ENCODE measurements at places on chromosomes 1 and 21.

GRCh38 chr1:58978096-58978495 lies 194.2 kb upstream of the JUN start:
- DNase-seq, result no peak

DNA sequence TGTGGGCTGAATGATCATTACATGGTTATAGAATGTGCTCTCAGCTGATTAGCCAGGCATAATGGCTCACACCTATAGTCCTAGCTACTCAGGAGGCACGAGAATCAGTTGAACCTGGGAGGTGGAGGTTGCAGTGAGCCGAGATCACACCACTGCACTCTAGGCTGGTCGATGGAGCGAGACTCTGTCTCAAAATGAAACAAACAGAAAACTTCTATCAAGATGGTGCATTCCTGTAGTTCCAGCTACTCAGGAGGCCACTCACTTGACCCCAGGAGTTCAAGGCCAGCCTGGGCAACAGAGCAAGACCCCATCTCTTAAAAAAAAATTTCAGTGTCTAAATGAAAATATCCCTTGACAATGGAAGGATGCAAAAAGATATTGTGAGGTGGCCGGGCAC lies 10.9 kb downstream of the TIMM17A start:
- DNase-seq, result no peak

DNA sequence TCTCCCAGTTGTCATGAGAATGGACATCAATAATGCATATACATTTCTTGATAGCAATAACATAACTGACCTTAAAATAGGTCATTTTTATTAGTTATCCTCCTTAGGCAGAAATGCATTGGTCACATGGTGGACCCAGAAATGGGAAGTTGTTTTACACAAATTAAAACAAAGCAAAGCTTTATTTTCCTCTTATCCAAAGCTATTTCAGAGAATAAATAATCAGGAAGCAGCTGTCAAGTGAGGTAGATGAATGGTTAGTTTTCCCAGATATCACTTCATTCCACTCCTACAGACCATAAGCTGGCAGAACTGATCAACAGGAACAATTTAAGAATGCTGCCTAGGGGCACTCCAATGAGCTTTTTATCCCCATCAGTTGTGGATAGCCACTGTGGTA lies 16.0 kb upstream of the OLIG1 start:
- no peak for DNase-seq

DNA sequence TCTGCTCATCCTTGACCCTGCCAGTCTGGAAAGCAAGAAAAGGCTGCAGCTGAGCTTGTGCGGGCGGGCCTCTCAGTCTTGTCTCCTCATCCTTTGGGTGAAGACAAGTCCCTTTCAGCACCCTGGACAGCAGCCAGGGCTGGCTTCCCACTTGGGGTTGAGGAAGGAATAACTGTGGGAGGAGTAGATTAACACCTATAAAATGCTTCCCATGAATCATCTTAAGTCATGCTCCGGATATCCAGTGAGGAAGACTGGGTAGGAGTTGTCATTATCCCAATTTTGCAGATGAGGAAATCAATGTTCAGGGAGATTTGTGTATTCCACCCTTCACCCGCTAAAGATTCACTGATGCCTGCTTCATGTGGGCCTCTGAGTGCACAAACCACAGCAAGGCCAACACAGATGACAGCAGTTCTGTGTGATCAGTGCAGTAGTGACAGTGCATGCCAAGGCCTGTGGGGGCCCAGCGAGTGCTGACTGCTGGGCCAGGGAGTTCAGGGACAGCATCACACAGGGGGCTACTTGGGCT lies 20.1 kb upstream of the COL16A1 start:
- no peak for DNase-seq

GRCh38 chr21:37393030-37393429 lies 26.5 kb downstream of the DYRK1A start:
- no peak for DNase-seq

- no peak for DNase-seq
Measured at GRCh38 chr1:189434461-189434860, 1043.2 kb downstream of the BRINP3 start.

- DNase-seq, result no peak
Measured at GRCh38 chr1:98304888-98305287, 356.6 kb upstream of the SNX7 start.

DNA sequence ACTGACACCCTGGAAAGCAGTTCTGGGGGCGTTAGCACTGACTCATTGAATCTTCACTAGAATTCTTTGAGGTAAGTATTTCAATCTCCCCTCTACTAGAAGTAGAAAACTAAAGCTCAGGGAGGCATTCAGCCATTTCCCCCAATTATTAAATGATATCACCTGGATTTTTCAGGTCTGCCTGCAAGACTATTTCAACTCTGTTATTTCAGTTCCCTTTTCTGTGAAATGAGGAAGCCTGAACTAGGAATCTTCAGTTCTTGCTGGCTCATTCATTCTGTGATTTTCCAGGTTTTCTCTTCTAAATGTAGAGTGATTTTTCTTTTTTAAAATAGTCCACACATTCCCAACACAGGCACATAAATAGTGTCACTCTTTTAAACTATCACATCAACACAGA lies 337.0 kb upstream of the NR5A2 start:
- DNase-seq, result no peak

DNA sequence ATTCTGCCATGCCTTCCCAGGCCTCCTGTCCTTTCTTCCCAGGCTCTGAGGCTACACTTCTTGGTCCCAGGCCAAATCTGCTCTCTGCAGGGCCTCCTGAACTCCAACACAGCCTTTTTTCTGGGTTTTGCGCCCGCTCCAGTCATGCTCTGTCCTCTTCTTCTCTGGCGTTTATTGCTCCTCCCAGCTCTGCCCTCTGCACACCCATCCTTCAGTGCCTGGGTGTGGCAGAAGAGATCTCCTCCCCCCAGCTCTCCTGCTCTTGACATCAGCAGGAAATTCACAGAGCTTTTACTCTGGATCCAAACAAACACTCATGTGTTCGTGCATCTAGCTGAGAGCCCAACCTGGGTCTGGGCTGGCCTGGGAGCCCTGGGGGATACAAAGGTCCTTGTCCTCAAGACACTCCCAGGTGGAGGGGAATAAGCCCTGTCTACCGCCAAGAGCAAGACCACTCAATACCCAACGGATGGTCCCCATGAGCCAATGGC lies 22.9 kb upstream of the EPS8L3 start:
- no peak for DNase-seq

DNA sequence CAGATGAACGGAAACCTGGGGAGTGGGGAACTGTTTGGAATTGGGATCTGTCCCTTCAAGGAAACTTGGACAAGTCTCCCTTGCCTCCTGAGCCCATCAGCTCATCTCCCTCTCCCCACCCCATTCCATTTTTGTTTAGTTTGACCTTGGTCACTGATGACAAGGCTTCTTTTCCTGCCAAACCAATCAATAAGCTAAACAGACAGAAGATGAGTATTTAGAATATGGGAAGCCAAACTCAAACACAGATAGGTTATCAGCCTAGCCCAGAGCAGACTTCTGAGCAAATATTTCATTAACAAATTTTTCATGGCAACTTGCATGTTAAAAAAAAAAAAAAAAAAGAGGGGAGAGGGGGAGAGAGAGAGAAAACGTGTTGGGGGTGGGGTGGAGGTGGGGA lies 337.2 kb upstream of the PROX1 start:
- DNase-seq, result no peak

DNA sequence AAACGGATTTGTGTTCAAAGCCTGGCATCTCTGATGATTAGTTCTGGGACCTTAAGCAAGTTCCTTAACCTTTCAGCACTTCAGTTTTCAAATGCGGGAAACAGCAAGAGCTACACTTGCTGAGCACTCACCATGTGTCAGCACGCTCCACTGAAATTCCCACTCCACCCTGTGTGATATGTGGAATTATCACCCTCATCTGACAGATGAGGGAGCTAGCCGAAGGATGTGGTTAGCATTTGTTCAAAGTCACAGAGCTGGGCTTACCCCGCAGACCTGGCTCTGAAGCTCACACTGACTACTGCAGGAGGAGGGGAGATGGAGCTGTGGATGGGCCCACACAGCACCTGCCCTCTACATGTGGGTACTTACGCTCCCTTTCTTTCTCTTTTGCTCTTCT lies 29.1 kb downstream of the IL12RB2 start:
- DNase-seq, result no peak

GRCh38 chr1:217562229-217562878 lies 68.5 kb downstream of the GPATCH2 start:
- DNase-seq, result no peak

DNA sequence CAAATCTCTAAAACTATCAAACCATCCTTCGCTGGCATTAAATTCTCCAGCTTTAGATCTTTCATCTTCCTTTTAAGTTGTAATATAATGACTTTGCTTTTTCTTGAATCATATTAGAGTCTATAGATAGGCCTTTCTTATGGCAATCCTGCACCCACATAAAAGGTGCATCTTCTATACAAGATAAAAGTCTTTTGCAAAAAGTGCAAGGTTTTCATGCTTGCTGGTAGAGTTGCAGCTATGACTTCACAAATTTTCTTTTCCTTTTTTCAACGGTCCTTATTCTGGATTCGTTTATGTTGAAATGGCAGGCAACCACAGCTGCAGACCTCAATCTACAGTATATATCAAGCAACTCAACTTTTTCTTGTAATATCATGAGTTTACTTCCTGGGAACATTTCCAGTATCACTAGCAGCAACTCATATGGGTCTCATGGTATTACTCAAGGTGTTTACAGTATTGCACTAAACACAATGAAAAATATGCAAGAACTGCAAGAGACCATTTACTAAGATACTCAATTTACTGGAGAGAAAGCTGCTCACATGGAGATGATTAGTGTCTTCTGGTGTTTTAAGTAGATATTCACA lies 22.1 kb downstream of the OMA1 start:
- no peak for DNase-seq

GRCh38 chr1:70227439-70227838 lies 6.3 kb downstream of the SRSF11 start:
- DNase-seq, result no peak

GRCh38 chr1:50970509-50970887 lies 453 bp downstream of the CDKN2C start:
- DNase-seq, result peak; percentile 74

DNA sequence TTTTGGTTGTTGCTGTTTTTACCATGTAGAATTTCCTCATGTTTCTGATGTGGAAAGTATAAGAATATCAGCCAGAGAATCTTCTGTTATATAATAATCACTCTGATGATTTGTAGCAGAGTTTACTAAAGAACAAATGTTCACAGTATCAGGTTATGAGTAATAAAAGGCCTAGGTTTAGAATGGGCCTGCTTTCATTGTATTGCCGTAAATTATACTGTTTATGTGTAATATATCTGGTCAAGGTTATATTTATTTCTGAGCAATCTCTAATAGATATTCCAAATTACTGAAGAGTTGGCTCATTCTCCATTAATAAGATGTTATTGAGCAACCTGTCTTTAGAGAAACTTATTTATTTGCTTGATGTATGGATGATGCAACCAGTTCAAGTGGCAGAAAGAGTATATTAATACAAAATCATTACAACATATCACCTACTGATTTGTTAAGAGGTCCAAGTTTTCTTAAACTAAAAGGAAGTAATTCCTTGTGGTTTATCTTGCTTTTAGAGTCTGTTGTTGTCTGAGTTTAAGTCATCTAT lies 649.4 kb upstream of the CXADR start:
- DNase-seq, result no peak

GRCh38 chr21:19261731-19262376 lies 858.3 kb upstream of the TMPRSS15 start:
- no peak for DNase-seq

GRCh38 chr1:156508205-156508954 lies 7.8 kb upstream of the MEF2D start:
- DNase-seq, result no peak

- no peak for DNase-seq
Measured at GRCh38 chr21:38267136-38267755, 10.5 kb downstream of the KCNJ15 start.

- no peak for DNase-seq
Measured at GRCh38 chr1:13679651-13680050, 20.3 kb upstream of the PRDM2 start.

DNA sequence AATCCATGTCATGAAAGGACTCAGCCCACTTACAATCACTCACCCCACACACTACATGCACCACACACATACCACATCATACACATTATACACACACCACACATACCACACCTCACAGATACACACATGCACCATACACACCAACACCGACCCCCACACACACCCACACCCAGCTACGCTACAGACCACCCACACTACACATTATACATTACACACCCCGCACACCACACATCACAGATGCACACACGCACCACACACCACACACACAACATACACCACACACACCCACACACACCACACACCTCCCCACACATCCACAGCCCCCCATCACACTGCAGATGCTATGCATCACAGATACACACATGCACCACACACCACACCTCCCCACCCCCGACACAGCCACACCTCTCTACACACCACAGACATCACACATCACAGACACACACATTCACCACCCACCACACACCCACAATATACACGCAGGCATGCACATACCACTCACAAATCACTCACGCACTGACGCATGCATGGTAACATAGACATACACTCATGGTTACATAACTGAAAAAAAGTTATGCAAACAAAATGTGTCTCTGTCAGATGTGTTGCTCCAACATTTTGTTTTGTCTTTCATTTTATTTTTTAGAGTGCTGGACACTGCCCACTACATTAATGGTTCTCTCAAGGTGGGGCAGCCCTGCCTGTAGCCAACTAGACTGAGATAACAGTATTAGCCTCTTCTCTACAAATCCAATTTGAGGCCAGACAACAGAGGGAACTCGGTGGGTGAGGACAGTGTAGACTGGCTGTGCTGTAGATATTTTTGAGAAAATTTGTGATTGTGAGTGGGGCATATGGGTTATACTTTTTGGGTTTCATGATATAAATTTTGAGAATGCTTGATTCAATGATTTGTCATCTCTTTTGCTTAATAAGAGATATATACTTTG lies 15.2 kb upstream of the PGBD2 start:
- no peak for DNase-seq

DNA sequence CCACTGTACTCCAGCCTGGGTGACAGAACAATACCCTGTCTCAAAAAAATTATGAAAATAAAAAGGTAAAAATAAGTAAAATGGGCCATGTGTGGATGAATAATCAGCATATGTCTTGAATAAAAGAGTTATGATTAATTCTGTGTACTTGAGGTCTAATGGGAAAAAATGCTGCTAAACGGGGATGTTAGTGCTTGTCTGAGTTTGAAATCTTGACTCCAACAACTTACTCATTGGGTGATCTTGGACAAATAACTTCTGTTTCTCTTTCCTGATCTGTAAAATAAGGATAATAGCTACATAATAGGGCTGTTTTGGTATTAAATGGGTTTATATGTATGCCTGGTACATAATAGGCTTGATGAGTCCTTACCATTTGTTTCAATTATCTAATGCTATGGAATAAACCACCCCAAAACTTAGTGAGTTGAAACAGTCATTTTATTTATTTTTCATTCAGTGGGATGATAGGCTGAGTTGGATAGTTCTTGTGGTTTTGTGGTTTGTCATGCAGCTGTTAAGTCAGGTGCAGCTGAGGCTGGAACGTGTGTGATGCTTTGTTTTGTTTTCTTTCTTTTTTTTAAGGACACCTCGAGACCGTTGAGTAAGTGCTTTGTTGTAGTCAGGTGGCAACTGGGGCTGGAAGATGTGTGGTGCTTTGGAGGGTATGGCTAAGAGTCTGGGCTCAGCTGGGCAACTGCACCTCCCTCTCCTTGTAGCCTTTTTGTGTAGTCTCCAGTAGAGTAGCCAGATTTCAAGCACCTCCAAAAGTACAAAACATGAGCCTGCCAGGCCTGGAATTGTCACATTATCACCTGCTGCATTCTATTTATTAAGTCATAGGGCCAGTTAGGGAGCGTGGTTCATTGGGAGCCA lies 4.9 kb downstream of the MDM4 start:
- peak; percentile 96 for DNase-seq
